ENCODE measurements at places on chromosomes 1 and 21.

DNA sequence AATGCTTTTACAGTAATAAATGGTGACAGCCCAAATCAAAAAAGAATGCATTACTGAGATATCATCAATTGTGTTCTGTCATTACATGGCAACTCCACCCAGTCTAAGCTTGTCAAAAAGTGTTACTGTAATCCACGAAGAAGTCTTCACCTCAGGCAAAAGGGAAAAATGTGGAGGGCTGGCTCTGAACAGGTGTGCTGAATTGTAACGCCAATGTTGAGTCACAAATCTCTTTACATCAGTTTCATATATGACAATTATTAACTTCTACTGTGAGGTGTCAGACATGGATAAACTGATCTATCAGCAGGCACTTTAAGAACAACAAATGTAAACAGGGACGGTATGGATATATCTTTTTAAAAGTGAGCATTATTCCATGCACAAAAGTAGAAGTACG, 98.5 kb upstream of the DMRTA2 start:
- DNase-seq: no peak

DNA sequence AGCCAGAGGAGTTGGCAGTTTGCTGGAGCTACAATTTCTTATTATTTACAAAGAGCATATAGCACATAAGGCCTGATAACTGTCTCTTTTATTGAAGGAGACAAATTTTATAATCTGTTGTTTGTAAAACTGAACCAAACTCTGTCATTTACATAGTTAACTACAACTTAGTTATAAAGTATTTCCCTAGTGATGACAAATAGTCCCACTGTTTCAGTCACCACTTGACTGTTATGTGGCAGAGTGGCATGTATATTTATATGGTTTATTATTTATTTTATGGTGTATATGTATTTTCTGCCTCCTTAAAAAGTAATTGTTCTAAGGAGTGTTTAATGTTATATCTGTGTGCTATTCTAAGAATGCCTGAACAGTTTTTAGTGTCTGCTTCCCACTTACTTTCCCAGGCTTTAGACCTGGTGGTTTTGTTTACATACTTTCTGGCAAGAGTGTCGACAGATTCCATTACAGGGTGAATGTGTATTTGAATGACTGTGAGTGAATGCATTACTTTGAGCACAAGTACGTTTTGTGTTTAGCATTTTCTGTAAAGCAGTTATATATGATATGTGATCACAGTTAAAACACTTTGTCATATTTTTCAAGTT, 10.0 kb downstream of the TSEN15 start:
- no peak for DNase-seq

- DNase-seq: no peak
Observed at GRCh38 chr1:228408869-228409805, 2.5 kb upstream of the TRIM11 start.

DNA sequence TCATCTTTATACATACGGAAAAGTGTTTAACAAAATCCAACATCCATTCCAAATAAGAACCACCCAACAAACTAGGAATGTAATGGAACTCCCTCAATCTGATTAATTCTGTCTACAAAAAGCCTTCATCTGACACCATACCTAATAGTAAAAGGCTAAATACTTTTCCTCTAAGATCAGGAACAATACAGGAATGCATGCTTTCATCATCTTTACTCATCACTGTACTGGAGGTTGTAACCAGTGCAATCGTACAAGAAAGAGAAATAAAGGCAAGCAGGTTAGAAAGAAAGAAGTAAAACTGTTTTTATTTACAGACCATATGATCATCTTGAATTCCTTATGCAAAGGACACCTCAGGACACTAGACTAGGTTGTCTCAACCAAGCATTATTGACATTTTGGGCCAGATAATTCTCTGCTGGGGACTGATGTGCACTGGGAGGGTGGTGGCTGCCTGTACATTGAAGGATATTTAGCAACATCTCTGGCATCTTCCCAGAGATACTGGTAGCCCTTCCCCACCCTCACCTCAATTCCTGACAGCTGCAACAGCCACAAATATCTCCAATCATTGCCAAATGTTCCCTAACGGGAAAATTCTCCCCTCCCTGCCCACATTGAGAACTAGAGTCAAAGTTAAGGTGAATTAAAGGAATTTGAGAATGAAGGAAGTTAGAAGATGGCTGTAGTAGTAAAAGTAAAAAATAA, 30.6 kb upstream of the INSL5 start:
- DNase-seq: no peak

DNA sequence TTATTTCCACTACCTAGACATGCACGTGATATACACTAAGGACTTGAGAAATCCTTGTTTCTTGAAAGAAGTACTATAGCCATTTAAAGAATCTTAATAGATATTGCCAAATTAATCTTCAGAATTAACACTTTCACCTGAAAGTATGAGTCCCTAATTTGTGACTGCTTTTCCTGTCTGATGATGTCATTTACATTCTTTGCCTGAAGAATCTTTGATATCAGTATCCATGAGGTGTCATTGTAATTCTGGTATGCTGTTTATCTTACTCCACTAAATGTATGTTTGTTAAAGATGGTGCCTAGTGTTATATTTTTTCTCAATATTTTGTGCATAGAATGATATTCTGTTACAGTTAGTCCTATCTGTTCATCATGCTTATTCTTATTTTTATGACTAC, 48.5 kb upstream of the RC3H1 start:
- DNase-seq: no peak

DNA sequence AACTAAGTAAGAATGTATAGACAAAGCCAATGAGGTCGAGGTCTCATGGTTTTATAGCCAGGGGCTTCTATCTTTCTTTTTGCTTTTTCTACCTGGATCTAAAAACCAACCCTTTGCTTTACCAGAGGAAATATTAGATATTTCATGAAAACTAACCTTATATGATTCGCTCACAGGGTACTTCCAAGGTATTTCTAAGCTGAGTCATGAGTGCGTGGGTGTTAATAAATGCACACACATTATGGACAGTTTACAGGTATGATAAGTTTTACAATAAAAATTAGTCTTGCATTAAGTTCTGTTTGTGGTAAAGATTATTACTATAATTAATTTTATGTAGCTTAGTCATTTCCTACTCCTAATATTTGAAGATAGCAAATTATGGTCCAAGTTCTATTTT, 217.2 kb downstream of the CHRM3 start:
- DNase-seq: no peak

DNA sequence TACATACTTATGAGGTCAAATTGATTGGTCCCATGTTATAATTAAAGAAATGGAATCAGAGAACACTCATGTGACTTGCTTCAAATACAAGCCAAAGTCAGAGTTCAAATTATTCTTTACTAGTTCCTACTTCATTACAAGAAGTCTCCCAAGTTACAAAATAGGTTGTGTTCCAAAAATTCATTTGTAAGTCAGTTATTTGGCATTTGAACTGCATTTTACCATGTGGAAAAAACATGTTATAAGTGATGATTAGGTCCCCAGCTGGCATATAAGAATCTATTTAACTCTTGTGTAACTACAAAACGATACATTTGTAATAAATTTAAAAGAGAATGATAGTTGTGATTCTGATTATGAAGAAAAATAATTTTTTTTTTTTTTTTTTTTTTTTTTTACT, 124.1 kb downstream of the DISP1 start:
- no peak for DNase-seq

GRCh38 chr1:235864931-235865525, 1.7 kb downstream of the LYST start:
- DNase-seq: no peak

GRCh38 chr1:110214454-110215404, 4.6 kb downstream of the KCNC4 start:
- DNase-seq: no peak

DNA sequence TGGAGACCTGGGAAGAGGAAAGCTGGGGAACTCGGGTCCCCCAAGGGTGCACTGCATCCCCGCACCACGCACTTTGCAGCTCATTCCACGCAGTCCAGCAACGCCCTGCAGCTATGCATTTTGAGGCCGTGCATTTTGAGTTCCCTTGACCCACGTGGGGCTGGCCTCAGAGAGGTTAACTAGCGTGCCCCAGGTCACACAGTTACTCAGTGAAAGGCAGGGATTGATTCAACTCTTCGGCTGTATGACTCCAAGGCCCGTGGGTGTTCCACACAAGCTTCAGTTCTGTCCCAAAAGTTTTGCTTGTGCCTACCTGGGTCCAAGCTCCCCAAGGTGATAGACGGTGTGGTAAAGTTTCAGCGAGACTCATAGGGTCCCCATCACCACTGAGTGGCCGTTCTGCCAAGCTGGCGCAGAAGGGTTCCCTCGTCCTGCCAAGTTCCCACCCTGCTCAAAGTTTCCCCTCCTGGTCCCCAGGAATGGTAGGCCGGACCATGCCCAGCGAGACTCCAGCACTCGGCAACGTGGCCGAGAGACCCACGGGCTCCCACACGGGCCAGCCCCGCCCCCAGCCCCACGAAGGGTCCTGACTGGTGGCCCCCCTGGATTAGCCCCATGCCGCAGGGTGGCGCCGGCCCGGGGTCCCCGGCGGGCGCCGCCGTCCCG, 611 bp downstream of the HSPG2 start:
- peak; percentile 62 for DNase-seq

DNA sequence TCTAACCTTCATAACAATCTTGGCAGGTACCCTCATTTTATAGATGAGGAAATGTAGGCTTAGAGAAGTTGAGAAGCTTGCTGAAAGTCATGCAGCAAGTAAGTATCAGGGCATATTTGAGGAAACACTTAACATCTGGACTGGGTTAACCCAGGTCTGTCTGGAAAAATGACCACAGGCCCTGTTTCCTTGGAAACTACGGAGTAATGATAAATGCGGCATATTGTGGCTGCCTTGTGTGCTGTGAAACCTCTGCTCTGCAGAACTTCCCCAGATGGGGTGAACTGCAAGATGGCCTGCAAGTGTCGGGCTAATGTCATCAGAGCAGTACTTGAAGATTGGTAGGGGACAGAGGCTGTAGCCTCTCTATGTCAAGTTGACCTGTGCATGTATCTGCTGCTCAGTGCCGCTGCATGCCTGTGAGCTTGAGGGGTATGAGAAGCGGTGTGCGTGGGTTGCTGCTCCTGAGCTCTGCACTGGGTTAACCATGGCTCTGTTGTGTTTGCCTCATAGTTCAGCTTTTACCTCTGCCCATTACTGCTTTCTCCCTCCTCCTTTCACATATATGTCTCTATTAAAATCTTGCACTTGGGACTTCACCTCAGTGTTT, 83.1 kb downstream of the WDR3 start:
- DNase-seq: no peak

GRCh38 chr1:201515062-201515750, 8.3 kb upstream of the CSRP1 start:
- DNase-seq: no peak

GRCh38 chr1:45510036-45510971, 10.2 kb downstream of the MMACHC start:
- no peak for DNase-seq
